Fibroblast of villous mesenchyme (primary cell): ENCODE measurements at places on chromosomes 5 and 9. TPM values are rescaled to one million over a fixed set of nuclear protein-coding genes. Genes with fewer than 3 reads are reported as not detected.

DNA sequence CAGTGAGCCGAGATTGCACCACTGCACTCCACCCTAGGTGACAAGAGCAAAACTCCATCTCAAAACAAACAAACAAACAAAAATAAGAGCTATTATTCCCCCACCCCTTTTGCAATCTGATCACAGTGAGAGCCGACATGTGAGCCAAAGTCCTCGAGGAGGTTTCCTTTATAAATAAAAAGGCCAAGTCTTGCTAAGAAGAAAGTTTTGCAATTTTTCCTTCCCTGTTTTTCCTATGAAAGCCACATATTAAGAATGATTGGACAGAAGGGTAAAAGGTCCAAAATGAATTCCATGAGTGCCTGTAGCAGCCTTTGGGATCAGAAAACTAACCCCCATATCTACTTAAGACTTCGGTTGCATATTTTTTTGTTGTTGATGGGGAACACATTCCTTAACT, 179.7 kb downstream of the TSSK1B start:
- peak; percentile 85 for DNase-seq

Gene GPR151
- total RNA-seq = not detected in 2 replicates

Gene RPS14
- total RNA-seq = 1,744 and 3,299 TPM in 2 replicates

Gene MARCOL
- not detected in 2 replicates for total RNA-seq

DNA sequence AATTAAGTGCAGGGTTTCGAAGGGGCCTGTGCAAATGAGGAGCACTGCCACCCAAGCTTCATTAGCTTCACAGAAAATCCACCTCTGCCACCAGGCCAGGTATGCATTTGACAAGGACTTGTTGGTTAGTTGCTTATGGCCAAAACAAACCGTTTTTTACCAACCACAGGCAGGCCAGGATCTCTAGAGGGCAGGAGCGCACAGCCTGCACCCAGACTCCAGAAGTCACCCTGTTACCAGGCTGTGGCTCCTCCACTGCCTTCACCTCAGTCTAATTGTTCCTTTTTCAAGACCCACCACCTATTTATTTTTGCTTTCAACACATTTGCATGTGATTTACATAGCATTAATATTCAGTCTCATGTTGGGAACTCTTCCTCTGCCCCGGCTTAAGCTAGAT, 78.3 kb upstream of the HSPA9 start:
- peak; percentile 42 for DNase-seq

DNA sequence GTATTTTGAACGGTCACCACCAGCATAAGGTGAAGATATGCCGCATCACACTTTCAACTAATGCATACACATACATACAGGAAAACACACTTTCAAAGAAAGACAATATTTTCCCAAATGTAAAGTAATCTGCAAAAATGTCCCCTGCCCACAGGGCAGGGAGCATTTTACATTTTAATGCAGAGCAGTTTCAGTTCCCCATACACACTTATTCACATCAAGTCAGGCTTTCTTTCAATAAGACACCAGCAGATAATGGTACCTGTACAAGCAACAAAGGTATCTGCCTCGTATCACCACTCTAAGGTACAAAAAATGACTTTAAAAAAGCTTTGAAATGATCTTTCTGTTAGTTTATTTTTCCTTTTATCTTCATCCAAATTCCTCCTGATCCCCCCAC, 247.1 kb upstream of the CCNG1 start:
- DNase-seq = no peak

GRCh38 chr5:168409591-168410458, 76.4 kb upstream of the RARS1 start:
- DNase-seq = peak; percentile 98

DNA sequence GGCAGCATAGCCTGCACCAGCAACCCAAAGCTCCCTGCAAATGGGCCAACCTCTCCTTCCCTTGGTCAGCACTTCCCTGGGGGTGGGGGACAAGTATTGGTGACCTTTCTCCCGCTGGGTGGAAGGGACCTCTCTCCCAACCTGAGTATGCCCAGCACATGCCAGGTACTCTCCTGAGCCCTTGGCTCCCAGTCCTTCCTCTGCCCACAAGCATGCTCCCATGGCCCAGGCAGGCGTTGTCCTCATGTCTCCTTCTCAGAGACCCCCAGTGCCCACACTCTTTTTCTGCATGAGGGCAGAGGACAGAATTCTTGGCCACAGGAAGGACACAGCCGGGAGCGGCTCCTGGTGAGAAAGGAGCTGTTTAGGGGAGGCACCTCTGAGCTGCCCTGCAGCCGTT, 60.3 kb downstream of the PHF2 start:
- no peak for DNase-seq

Gene HSD17B4
- total RNA-seq = 128 and 183 TPM in 2 replicates

Gene FAM151B
- total RNA-seq = 8.6 and 8.7 TPM in 2 replicates

Gene PCDHGA7
- total RNA-seq = 3.5 and 4.5 TPM in 2 replicates

Gene NUTM2F
- total RNA-seq = not detected in 2 replicates

Gene PKN3
- 2.6 and 3.5 TPM in 2 replicates for total RNA-seq

- peak; percentile 68 for DNase-seq
Observed at GRCh38 chr5:92309336-92309991, 926.3 kb upstream of the ARRDC3 start.

Gene FCN2
- not detected in 2 replicates for total RNA-seq

- DNase-seq = peak; percentile 89
Observed at GRCh38 chr5:157328277-157328912, 62.5 kb downstream of the CYFIP2 start.

DNA sequence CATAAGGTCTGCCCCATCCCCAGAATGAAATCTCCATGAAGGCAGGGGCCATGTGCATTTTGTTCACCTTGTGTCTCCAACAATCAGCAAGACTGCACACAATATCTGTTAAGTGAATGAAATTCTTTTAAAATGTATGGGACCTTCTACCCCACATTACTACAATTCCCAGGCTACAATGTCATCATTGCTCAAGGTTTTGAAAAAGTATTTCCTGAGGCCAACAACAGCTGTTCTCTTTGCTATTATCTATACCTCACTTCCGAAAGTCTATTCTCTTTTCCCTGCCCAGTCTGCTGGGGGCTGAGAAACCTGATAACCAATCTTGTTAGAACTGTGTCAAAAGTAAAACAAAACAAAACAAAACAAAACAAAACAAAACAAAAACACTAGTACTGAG, 29.2 kb downstream of the HOMER1 start:
- DNase-seq = no peak

- peak; percentile 45 for DNase-seq
Observed at GRCh38 chr5:143874312-143874711, 62.4 kb downstream of the HMHB1 start.

DNA sequence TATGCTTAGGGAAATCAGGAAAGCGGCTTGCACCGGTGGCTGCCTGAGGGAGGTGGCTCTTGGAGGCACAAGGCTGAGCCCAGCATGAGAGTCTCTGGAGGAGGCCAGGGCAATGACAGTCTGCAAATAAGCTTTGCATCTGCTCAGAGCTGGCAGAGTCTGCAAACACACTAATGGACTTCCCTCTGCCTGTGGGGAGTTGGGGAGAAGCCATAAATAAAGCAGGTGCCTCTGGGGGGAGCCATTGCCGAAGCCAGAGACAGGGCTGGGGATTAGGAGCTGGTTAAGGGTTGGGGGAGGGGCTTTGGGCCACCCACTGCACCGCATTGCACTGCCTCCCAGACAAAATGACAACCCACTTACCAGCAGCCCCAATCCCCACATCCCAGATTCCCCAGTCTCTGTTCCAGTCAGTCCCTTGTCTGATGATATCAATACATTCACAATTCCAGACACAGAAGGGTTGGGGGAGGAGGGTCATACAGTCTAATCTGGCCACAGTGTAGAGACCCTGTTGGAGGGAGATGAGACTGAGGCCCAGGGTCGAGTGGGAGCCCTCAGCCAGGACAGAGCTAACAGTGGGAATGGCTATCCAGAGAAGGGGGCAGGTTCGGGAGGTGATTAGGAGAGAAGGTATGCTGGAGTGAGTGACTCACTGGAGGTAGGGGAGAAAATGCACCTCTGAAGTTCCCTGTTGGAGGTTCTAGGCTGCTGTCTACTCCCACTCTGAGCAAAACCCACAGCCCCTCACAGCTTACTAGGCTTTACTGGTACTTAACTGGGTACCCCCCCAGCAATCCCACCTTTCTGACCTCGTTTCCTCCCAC, 53.7 kb downstream of the PAX5 start:
- DNase-seq = no peak

Gene NPR3
- 2.9 and 6.5 TPM in 2 replicates for total RNA-seq

DNA sequence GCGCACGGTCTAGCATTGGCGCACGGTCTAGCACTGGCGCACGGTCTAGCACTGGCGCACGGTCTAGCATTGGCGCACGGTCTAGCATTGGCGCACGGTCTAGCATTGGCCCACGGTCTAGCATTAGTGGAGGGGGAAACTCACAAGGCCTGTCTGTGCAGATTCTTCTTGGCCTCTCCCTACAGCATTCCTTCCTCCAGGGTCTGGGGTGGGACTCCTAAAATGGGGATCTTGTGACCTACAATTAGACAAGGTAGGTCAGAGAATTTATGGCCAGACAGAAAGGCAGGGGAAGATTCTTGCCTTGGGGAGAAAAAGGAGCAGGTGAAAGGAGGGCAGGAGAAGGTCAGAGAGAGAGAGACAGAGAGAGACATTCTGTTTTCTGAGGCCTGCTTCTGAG, 5.4 kb upstream of the GBGT1 start:
- no peak for DNase-seq

GRCh38 chr5:142683881-142684505, 1.9 kb downstream of the FGF1 start:
- no peak for DNase-seq

- no peak for DNase-seq
Observed at GRCh38 chr9:104836235-104836634, 72.3 kb downstream of the NIPSNAP3B start.

Gene RANBP3L
- total RNA-seq = 0.32 and 1.3 TPM in 2 replicates

Gene DMRT3
- total RNA-seq = not detected in 2 replicates

GRCh38 chr9:90098408-90098807, 493.6 kb downstream of the GADD45G start:
- no peak for DNase-seq

- DNase-seq = no peak
Observed at GRCh38 chr5:172243302-172243701, 40.3 kb downstream of the UBTD2 start.

GRCh38 chr5:3182133-3182876, 413.3 kb upstream of the IRX1 start:
- no peak for DNase-seq

GRCh38 chr9:136297766-136298735, 5.8 kb downstream of the CCDC187 start:
- no peak for DNase-seq

DNA sequence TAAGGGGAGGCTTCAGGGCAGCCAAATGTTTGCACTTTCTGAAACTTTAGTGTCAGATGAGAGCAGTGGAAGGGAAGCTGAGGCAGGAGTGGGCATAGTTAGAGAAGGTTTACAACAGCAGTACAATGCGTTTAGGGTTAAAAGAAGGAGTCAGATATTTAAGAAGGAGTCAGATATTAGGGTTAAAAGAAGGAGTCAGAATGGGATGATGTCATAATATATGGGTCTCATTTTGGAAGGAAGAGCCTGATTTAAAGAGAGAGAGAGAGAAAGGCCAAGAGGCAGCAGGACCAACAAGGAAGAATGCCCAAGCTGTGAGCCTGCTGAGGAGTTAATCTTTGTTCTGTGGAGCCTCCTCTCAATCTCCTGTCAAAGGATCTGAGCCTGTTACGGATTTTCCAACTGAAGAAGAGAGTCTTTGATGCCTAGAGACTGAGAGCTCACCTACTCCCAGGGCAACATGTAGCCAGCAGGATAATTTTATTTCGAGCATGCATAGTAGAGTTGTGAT, 9.5 kb downstream of the ISL1 start:
- no peak for DNase-seq

Gene GABRG2
- total RNA-seq = under 0.01 TPM in 2 replicates

Gene CDH6
- total RNA-seq = 3.9 and 4.3 TPM in 2 replicates

GRCh38 chr5:171762021-171762608, 23.5 kb upstream of the SMIM23 start:
- no peak for DNase-seq

Gene SAXO1
- total RNA-seq = not detected in 2 replicates

DNA sequence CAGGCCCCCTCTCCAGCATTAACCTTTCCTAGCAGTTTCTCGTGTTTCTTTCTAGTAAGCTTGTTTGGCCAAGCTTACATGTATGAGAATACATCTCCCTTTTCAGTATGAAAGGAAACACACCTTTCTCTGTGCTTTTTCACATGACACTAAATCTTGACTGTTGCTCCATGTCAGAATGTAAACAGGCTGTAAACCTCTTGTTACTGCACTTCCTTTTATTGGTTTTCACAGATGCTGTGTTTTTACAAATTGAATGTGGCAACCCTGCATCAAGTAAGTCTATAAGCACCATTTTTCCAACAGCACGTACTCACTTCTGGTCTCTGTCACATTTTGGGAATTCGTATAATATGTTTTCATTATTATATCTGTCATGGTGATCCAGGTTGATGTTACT, 2.2 kb upstream of the CANX start:
- peak; percentile 90 for DNase-seq

GRCh38 chr9:123368536-123369153, 12.6 kb downstream of the CRB2 start:
- DNase-seq = no peak

Gene SLC36A2
- not detected in 2 replicates for total RNA-seq

DNA sequence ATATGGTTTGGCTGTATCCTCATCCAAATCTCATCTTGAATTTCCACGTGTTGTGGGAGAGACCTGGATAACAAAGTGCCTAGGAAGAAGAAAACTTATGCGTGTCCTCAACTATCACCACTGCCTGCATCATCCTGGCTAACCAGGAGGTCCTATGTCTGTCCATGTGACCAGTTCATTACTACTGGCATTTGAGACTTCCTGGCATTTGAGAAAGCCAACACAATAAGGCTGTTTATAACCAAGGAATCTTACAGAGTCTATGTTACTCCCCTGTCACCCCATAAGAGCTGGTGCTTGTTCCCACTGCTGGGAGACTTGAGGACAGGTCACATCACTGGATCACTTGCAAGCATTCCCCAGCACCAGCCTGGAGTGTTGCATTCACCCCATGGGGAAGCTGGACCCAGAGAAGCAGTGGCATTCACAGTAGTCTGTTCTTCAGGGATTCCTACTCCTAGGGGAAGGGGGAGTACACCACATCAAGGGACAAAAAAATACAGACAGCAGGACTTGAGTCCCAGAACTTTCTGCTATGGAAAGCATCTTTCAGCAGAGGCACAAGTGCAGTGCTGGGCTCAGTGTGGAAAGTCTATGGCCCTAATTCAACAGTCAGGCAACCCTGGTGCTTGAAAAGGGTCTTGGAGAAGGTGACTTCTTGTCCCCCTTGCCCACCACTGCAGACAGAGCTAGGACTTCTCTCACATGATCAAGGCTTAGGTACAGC, 717.1 kb downstream of the SEMA5A start:
- DNase-seq = no peak

- peak; percentile 14 for DNase-seq
Observed at GRCh38 chr9:6833518-6834192, 75.9 kb downstream of the KDM4C start.

Gene TNFSF15
- total RNA-seq = 4.5 and 5.6 TPM in 2 replicates

- DNase-seq = peak; percentile 69
Observed at GRCh38 chr9:95459851-95460517, 56.8 kb downstream of the PTCH1 start.

DNA sequence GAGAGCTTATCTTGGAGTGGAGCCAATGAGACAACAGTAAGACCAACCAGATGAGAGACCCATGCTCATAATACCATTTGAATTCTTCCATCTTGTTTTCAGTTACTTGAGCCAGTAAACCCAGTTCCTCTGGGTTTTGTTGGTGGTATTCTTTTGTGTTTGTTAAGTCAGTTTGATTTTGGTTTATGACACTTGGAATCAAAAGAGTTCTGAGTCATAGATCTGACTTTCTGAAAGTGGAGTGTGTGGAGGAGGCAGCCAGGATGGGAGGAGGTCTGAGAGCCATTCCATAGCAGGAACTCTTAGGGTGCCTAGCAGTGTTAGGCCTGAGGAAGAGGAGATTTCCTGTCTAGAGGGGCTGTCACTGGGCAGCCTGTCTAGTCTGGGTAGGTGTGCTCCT, 24.6 kb upstream of the PANK3 start:
- DNase-seq = peak; percentile 21
